ENCODE measurements at places on chromosomes 7 and 10.

DNA sequence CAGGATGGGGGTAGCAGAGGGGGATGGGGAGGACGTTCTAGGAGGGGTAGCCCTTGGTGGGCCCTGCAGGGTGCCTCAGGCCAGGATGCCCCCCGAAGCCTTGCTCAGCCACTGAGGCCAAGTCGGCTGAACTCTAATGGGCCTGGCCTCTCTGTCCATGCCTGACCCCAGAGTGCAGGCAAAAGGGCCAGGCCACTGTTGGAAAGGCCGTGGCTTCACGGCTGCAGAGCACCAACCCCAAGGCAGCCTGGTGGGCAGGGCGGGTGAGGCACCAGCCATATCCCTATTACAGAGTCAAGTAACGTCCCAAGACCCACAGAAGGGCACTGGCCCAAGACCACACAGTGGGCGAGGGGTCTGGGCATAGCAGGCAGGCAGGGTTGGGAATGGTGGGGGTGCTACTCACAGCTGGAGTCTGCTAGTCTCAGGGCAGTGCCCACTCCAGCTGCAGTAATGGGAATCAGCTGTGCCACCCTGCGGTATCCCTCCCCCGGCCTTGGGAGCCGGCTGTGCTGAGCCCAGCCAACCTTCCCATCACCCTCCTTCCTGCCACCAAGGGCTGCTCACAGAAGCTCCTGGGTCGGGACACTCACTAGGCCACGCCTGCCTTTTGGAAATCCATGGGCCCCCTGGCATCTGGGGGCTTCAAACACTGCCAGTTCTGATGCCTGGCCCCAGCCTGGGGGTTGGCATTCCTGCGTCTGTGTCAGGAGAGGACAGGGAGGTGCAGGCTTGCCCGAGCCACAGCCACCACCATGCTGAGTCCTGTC, 4.0 kb upstream of the LFNG start:
- DNase-seq, result no peak

GRCh38 chr10:60461688-60462087, 72.0 kb upstream of the ANK3 start:
- no peak for DNase-seq

DNA sequence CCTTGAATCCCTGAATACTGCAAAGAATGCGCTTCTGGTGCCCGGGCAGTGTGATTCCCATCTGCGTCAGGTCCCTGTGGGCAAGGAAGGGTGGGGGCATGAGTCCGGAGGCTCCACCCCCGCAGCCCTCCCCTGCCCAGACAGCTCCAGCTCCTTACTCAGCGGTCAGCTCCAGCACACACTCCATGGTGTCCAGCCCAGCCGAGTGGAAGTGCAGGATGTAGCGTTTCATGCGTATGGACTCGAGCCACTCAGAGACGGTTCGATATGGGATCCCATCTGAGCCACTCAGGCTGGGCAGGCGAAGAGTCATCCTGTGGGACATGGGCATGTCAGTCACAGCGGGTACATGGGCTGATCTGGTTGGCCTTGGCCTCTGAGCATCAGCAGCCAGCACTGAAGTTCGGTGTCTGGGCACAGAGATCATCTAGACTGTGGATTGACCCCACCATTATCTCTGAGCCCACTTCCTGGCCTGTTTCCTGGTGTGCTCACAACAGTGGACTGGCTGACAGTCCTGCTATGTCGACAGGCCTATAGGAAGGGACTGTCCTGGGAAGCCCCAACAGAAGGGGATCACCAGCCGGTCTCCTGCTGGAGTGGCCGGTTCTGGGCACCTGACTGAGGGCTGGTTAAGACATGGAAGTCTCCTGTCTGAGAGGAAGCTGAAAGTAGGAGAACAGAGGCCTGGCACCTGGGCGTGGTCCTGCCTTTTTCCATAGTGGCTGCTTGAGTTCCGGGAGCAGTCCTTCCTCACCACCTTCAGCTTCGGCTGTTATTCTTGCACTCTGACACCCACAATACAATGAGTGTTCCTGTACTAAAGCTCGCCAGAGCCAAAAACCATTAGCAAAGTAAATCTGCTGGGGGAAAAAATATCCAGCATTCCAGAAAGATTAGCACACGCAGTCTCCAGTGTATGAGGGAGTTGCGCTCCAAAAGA, 10.6 kb downstream of the ZYX start:
- no peak for DNase-seq

DNA sequence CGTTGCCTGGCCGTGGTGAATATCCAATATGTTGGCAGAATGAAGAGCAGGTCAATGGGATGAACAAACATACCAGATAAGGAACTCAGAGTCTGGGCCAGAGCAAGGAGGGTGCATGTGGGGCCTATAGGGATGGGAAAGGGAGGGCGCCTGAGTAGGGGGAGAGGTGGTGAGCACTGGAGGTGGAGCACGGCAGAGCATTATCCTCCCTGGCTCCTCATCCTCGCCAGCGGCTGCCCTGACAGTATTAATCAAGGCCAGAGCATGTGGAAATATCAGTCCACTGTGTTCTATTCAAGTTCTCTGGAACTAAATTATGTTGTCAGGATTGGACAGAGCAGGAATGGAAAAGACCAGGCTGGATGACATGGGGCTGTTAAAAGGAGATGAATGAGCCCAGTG, 254.8 kb upstream of the ZMIZ1 start:
- DNase-seq, result no peak

DNA sequence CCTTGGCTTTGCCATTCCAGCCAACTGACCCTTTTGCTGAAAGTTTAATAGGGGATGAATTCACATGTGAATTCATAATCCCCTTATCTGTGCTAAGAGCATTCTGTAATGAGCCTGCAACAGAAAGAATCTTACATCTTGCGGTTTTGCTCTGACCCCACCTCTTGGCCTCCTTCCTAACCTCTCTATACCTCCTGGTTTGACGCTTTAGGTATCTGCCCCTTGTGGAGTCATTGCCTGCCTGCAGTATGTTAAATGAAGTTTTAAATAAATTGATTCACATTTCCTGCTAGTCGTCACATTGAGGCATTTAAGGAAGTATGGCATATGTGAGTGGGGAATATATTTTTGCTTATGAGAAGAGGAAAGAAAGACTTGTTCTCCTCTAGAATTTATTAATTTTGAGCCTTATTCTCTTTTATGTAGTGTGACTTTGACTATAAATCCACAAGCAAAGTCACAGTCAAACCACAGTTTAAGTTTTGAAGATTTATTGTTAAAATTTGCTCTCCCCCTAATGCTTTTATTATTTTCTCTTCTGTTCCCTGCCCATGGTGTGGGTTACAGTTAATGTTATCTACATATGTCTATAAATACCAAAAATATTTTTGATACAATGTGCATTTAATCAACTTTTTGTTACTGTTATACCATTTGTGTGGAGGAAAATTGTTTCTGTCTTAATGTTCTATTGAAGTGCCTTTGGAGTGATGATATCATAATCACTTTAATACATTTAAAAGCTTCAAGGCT, 60.9 kb downstream of the LRMDA start:
- DNase-seq, result no peak

GRCh38 chr10:97922022-97922758, 72.5 kb downstream of the GOLGA7B start:
- no peak for DNase-seq

Measured in activated CD4-positive, alpha-beta T cell treated with anti-CD3 and anti-CD28 coated beads for 4 hours (primary cell).